ENCODE measurements at places on chromosomes 5 and 9. TPM values are rescaled to one million over a fixed set of nuclear protein-coding genes. Genes with fewer than 3 reads are reported as not detected.

DNA sequence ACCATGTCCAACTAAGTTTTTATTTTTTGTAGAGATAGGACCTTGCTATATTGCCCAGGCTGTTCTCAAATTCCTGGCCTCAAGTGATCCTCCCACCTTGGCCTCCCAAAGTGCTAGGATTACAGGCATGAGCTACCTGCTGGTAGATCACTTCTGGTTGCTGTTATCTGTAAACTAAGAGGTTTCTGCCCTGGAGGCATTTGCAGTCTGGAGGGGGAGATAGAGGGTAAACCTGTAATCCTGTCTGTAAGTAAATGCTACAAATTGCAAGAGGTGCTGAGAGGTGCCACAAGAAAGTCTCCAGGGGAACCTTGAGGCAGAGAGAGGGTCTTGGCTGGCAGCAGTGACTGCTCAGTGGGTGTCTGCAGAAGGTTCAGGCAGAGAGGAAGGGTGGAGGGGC is 29.0 kb upstream of the GGTA1 start:
- no peaks in the 10 kb centered on the region for H3K36me3 ChIP-seq
- H3K27me3 ChIP-seq: peaks cover 11% of the 10 kb centered on the region
- no peak for DNase-seq
- H3K4me1 ChIP-seq: peaks cover 8% of the 10 kb centered on the region

- H3K27ac ChIP-seq: no peak overlapping the region
- DNase-seq: no peak
- no peak overlapping the region for H3K4me3 ChIP-seq
- no peaks in the 10 kb centered on the region for H3K36me3 ChIP-seq
- peaks cover 21% of the 10 kb centered on the region for H3K27me3 ChIP-seq
Measured at GRCh38 chr9:93815135-93815534, 140.0 kb downstream of the BARX1 start.

DNA sequence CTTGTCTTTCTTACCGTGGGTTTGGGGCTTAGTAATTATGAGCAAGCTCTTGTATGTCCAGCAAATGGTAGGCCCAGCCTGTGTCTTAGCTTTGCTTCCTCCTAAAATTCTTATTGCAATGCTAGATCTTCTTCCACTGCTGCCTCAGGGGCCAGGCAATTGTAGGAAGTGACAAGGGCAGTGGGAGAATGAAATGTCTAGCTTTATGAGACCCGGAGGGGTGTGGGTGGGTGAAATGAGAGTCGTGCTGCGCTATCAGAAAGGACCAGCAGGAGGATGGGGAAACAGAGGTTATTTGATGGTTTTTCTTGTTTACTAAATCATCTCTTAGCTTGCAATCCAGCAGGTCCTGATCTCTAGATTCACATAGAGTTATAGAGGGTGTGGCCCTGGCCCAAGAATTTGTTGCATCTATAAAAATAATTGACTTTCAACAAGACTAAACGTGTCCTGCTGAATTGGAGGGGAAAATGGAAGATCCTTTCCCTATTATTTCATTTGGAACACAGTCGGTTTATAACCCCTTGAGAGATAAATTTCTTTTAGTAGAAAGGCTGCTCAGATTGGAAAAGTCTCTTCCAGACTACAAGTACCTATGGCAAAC is 43.7 kb downstream of the ZNF366 start:
- no peak overlapping the region for H3K4me3 ChIP-seq
- H3K27ac ChIP-seq: no peak overlapping the region
- no peaks in the 10 kb centered on the region for H3K27me3 ChIP-seq
- DNase-seq: no peak
- H3K4me1 ChIP-seq: peaks cover 31% of the 10 kb centered on the region

- peaks cover 9% of the 10 kb centered on the region for H3K4me1 ChIP-seq
- H3K27ac ChIP-seq: no peak overlapping the region
Measured at GRCh38 chr9:131994364-131995125, 85.1 kb downstream of the MED27 start.

The GABRA1 gene
- not detected for total RNA-seq

GRCh38 chr9:9997585-9997984 is 615.2 kb downstream of the PTPRD start:
- no peaks in the 10 kb centered on the region for H3K36me3 ChIP-seq
- H3K27me3 ChIP-seq: peaks cover 68% of the 10 kb centered on the region
- no peak overlapping the region for H3K27ac ChIP-seq

DNA sequence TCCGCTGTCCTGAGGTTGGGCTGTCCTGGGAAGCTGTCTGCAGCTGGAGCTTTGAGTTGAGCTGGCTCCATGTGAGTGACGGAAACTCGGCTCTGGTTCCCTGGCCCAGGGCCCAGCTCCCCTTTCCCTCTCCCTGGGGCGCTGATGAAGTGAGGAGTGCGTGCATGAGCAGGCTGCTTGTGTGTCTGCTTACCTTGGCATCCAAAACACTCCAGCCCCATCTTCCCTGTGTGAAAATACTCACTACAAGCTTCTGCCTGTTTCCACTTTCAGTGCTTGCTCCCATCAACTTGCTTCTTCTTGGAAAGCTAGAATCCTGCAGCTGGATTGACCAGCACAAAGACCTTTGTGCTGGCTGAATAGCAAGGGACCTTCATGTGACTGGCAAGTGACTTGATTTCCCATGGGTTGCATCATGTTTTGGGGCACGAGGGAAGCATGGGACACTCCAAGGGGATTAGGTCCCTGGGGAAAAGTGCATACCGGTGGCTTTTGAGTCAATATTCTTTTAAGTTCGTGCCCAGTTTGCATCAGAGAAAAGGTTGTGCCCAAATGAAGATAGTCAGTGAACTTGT is 198.1 kb downstream of the GADD45G start:
- H3K27ac ChIP-seq: no peak overlapping the region
- no peak overlapping the region for H3K4me3 ChIP-seq
- peaks cover 14% of the 10 kb centered on the region for H3K4me1 ChIP-seq
- H3K36me3 ChIP-seq: no peaks in the 10 kb centered on the region
- DNase-seq: peak; percentile 70
- H3K27me3 ChIP-seq: no peaks in the 10 kb centered on the region

- no peaks in the 10 kb centered on the region for H3K36me3 ChIP-seq
- H3K27me3 ChIP-seq: no peaks in the 10 kb centered on the region
- no peaks in the 10 kb centered on the region for H3K4me1 ChIP-seq
- H3K27ac ChIP-seq: no peak overlapping the region
Measured at GRCh38 chr5:14017904-14018303, 73.4 kb upstream of the DNAH5 start.

- no peak overlapping the region for H3K27ac ChIP-seq
- H3K4me3 ChIP-seq: no peak overlapping the region
- no peak for DNase-seq
- H3K4me1 ChIP-seq: no peaks in the 10 kb centered on the region
Measured at GRCh38 chr5:126694403-126694802, 82.5 kb upstream of the LMNB1 start.

The C1QTNF3 gene
- total RNA-seq: 0.49 TPM

GRCh38 chr9:115548609-115549260 is 430.8 kb upstream of the TNC start:
- H3K27me3 ChIP-seq: no peaks in the 10 kb centered on the region
- no peaks in the 10 kb centered on the region for H3K4me1 ChIP-seq
- H3K4me3 ChIP-seq: no peak overlapping the region
- no peaks in the 10 kb centered on the region for H3K36me3 ChIP-seq
- peak; percentile 2 for DNase-seq

DNA sequence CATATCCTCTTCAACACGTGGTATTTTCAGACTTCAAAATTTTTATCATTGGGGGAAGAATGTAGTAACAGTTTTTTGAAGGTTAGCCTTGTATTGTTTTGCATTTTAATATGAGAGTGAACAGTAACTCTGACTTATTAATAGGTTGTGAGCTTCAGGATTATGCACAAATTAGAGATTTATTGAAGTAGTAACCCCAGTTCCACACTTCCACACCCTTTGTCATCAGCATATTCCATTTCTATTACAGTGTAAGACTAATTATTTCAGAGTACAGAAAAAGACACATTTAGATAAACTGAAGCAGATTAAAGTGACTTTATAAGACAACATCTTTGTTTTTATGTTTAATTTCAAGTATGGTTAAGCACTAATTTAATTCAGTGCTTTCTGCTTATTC is 105.7 kb downstream of the CDC42SE2 start:
- H3K36me3 ChIP-seq: peaks cover 34% of the 10 kb centered on the region
- H3K4me1 ChIP-seq: peaks cover 16% of the 10 kb centered on the region
- no peak overlapping the region for H3K27ac ChIP-seq
- no peak for DNase-seq
- no peak overlapping the region for H3K4me3 ChIP-seq

The ADAMTS16 gene
- total RNA-seq: not detected

DNA sequence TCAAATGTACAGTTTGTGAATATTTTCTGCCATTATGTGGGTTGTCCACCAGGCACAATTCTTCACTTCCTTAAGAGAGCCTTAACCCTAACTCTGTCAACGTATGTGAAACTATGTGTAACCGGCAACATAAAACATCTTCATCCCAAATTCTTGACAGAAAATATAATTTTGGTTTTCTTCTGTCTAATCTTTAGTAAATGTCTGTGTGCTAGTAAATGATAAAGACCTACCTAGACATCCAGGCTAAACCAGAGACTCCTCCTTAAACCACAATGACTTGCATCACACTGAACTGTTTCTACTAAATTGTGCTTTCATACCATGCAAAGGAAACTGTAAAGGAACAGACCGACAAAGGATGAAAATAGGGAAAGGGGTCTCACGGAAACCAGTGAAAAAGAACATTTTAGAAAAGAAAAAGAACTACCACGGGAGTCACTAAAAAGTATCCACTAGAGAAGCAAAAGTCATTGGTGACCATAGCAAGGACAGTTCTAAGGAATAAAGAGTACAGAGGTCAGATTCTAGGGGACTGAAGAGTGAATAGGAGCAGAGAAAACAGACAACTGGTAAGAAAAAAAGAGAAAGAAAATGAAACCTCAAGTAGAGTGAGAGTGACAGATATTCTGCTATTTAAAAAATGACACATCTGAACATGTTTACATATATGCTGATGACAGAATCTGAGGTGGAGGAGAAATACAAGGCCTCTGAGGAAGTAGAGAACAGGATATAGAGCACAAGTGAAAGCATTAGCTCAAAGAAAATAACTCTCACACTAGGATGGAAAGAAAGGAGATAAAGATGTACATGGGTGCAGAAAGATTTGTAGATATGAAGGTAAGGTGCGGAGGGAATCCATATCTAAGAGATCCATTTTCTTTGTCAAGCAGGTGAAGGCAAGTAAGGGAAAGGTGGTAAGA is 49.4 kb downstream of the FNIP1 start:
- DNase-seq: peak; percentile 13
- peaks cover 26% of the 10 kb centered on the region for H3K36me3 ChIP-seq
- no peaks in the 10 kb centered on the region for H3K27me3 ChIP-seq
- peak overlapping the region; percentile 3 for H3K27ac ChIP-seq
- no peak overlapping the region for H3K4me3 ChIP-seq

DNA sequence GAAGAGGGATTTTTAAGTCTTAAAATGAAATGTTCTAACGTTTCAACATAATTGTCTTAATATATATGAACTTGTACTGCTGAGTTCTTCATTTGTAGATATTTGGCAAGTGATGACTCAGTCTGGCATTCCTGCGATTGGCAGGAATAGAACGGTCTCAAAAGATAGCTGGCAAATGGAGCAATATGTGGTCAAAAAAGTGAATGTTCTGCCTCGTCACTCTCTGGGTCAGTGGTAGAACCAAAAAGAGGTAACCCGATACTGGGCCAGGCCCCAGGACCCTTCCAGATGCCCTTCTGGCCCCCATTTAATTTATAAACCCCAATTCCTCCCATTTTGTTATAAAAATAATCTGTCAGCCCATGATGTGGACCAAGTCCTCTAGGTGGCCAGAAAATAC is 39.2 kb downstream of the ZNF366 start:
- H3K27me3 ChIP-seq: no peaks in the 10 kb centered on the region
- peak overlapping the region; percentile 86 for H3K27ac ChIP-seq
- peaks cover 64% of the 10 kb centered on the region for H3K4me1 ChIP-seq
- no peak overlapping the region for H3K4me3 ChIP-seq
- H3K36me3 ChIP-seq: no peaks in the 10 kb centered on the region
- DNase-seq: peak; percentile 91

DNA sequence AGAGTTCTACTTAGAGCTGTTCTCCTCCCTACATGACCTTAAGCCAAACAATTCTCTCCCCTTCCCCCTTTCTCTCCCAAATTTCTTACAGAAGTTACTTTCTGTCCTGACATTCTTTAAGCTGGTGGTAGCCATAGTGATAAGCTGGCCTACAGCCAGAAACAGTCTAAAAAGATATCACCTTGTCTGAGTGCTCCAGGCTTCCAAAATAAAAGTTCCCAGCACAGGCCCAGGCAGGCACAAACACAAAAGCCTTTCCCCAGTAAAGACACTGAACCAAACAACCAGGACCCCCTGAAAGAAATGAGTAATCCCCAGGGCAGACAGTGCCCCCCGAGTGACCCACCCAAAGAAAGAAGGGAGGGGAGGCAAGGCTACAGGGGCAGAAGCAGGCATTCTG is 19.2 kb downstream of the SIL1 start:
- peaks cover 12% of the 10 kb centered on the region for H3K36me3 ChIP-seq
- H3K4me1 ChIP-seq: peaks cover 53% of the 10 kb centered on the region
- H3K4me3 ChIP-seq: no peak overlapping the region
- H3K27me3 ChIP-seq: no peaks in the 10 kb centered on the region
- H3K27ac ChIP-seq: peak overlapping the region; percentile 63

DNA sequence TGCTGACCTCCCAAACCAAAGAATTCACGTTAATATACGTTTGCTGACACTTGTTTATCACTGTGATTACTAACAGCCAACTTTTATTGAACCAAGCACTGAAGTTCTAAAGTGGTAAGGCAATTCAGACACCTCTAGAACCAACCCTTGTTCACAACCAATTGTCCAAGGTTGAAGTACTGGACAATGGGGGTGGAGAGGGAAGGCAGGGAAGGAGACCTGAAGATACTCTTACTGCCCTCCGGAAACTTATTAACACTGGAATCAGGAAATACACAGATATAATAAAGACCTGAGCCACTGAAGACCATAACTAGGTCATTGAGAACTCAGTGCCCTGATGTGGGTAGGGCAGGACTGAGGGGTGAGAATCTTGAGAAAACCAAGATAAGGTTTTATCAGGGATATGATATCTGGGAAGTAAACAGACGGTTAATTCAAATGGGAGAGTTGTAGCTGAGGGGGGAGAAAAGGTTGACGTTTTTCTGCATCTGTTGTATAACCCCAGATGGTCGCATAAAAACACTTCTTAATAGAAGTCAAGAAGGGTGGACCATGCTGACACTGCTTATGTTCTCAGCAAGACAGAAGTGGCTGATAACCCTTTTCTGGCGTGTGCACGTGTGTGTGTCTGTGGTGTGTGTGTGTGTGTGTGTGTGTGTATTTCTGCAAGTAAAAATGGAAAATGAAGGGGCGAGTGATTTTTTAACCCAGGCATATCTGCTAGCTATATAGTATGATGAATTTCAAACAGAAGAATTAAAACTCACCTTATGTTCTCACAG is 125.9 kb downstream of the LHFPL2 start:
- H3K27me3 ChIP-seq: no peaks in the 10 kb centered on the region
- no peak overlapping the region for H3K4me3 ChIP-seq
- no peak for DNase-seq
- H3K4me1 ChIP-seq: peaks cover 65% of the 10 kb centered on the region
- peak overlapping the region; percentile 40 for H3K27ac ChIP-seq

DNA sequence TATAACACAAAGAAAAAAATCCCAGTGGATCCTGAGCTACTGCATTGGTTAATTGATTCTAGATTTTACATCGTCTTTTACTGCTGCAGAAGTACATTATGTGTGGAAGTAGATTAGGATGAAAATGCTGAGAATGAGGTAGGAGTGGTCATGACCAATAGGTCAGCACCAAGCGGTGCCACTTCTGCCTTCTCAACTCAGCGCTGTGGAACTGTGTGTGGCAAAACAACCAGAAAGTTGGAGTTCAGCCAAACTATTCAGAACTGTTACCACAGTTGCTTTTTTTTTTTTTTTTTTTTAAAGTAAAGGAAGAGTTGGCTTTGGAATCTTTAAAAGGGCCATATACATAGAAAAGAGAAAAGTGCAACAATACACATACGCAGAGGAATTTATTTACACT is 24.2 kb downstream of the POU5F2 start:
- H3K4me1 ChIP-seq: no peaks in the 10 kb centered on the region
- H3K4me3 ChIP-seq: no peak overlapping the region
- peak; percentile 51 for DNase-seq
- H3K36me3 ChIP-seq: no peaks in the 10 kb centered on the region

The MARCOL gene
- not detected for total RNA-seq

The PCA3 gene
- not detected for total RNA-seq
